ENCODE measurements at places on chromosomes 7 and 10.

DNA sequence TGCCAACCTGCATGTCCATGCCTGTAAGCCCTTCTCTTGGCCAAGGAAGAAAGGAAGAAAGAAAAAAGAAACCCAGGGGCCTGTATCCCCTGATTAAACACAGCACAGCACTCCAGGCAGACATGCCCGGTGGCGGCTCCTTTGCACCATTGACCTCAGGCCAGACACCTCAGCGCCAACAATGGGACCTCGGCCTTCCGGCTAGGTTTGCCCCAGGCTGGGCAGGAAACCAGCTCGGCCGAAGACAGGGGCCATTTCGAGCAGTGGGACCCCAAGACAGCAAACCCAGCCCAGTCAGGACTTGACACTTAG, 2.8 kb downstream of the HOXA10 start:
- no peak for DNase-seq

GRCh38 chr10:69738858-69739435, 62.8 kb upstream of the COL13A1 start:
- DNase-seq, result no peak

GRCh38 chr7:9863545-9863944, 1110.1 kb upstream of the PHF14 start:
- DNase-seq, result peak; percentile 16

- DNase-seq, result peak; percentile 47
These were observed 679 bp downstream of the ARF5 start for GRCh38 chr7:127588697-127589482.

GRCh38 chr10:3330663-3331062, 158.1 kb upstream of the PITRM1 start:
- DNase-seq, result no peak

GRCh38 chr7:39605087-39605486, 18.3 kb upstream of the RALA start:
- DNase-seq, result no peak

DNA sequence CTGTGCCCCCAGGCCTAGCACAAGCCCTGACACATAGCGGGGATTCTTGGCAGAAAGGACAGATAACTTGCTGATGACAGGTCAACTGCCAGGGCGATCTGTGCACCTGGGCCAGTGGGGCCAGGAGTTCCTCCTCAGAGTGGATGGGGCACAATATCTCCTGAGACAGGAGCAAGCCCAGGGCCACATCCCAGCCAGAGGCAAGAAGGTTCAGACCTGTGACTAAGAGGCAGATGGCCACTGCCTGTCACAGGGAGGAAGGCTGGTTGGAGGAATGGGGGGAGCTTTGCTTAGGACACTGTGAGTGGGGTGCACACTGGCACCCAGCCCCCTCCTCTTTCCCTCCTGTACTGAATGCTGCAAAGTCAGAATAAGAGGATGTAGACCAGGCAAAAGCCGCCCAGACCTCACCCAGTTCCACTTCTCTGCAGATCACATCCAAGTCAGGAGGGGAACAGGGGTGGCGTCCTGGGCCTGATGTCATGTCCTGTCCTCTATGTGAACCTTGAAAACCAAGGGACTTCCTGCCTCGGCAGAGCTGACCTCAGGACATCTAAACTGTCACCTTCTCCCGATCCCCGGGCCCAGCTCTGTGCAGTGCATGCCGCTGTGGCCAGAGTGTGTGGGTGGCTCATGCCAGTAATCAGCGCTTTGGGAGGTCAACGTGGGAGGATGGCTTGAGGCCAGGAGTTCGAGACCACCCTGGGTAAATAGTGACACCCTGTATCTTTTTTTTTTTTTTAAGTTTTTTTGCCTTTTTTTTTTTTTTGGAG, 1.3 kb downstream of the GUSB start:
- DNase-seq, result peak; percentile 23

- no peak for DNase-seq
These were observed 220.5 kb upstream of the AOAH start for GRCh38 chr7:36944838-36945237.

GRCh38 chr7:96285579-96285978, 36.3 kb downstream of the SLC25A13 start:
- no peak for DNase-seq

- DNase-seq, result no peak
These were observed 87.4 kb upstream of the KMT2E start for GRCh38 chr7:104926601-104927041.

GRCh38 chr10:77846718-77847311, 79.7 kb downstream of the DLG5 start:
- peak; percentile 68 for DNase-seq

DNA sequence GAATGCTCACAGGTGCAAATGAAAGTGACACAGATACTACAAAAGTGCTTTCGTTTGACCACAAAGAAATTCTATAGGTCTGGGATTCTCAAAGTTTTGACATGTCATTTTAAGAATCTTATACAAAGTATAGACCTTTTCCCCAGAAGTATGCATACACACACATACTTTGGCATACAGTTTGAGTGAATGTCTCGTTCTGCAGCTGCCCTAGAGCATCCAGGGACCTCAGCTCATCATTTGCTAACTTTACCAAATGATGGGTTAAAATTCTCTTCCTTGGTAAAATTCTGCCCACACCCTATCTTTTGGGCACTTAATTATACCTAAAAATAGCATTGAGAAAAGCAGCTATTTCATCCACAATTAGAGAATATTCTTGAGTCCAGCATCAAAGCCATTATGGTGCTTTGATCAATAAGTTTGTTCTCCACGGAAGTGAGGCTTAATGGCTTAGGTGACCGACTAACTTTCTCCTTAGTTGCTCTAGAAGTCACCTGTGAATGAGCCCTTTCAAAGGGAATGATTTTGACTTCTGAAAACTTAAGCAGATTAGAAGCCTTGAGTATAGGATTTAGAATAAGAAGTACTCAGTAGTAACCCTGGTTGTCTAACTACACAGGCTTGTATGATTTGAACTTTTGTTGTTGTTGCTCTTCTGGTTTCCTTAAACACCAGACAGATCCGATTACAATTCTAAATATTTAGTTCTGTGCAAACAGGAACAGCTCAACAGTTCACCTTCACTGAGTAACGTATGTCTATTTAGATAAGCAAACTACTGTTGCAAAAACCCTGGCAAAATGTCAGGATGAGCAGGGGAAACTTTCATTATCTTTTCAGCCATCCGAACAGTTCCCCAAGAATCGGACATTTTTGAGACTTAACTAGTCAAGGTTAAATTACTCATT, 70.6 kb downstream of the CNNM2 start:
- no peak for DNase-seq

DNA sequence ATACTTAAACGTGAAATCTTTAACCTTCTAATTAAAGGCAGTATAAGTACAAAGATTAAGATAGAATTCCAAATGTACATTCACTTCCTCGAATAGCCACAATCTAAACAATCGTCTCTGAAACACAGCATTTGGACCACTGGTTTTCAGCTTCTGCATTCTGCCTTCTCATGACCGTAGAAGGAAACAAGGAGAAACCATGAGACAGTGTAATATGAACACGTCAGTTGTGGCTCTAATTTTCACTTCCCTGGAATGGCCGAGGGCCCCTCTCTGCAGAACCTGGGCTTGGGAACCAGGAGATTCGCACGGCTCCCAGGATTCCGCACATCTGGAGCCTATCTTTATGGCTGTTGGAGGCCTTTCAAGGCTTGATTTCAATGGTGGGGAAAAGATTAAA, 189.3 kb downstream of the KLF6 start:
- no peak for DNase-seq

DNA sequence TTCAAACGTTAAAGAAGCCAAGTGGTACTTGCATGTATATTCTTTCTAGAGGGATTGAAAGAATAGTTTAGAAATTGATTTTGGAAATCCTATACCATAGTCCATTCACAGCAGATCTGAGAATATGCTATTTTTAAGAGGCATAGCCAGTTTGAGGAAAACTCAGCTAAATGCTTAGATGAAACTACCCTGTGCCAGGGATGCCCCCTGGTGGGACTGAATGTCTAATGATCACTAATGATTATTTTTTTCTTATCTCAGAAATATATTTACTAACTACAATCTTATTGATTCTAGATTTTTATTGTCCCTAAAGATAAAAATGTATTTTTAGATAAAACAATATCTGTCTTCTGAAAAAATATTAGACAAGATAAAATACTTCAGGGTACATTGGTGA, 844.9 kb upstream of the PHF14 start:
- DNase-seq, result no peak

- no peak for DNase-seq
These were observed 18.0 kb upstream of the ARID5B start for GRCh38 chr10:61883371-61884025.

DNA sequence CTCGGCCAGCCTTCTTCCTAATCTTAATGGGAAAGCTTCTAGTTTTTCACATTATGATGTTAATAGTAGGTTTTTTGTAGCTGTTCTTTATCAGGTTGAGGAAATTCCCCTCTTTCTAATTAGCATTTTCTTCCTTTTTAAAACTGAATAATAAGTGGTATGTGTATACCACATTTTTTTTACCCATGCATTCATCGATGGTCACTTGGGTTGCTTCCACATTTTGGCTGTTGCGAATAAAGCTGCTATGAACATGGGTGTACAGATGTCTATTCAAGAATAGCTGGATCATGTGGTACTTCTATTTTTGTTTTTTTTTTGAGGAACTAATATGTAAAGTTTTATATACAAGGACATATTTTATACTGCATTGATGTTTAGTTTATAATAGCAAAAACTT, 44.3 kb downstream of the NRF1 start:
- DNase-seq, result no peak

DNA sequence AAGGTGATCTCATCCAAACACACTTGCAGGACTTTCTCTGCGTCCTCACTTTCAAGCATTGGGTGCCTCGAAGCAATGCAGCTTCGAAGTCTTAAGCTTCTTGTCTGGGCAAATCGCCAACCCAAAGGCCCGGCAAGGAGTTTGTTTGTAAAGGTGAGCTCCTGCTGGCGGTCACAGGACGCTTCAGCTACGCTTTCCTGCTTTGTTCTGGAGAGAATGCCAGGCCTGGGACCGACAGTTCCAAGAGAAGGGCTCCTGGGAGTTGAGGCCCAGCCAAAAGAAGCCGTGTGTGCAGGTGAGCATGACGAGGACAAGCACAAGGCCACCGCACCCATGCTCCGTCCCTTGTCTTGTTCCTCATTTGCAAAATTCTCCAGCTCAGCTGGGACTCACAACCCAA, 106.6 kb upstream of the DOCK1 start:
- no peak for DNase-seq

DNA sequence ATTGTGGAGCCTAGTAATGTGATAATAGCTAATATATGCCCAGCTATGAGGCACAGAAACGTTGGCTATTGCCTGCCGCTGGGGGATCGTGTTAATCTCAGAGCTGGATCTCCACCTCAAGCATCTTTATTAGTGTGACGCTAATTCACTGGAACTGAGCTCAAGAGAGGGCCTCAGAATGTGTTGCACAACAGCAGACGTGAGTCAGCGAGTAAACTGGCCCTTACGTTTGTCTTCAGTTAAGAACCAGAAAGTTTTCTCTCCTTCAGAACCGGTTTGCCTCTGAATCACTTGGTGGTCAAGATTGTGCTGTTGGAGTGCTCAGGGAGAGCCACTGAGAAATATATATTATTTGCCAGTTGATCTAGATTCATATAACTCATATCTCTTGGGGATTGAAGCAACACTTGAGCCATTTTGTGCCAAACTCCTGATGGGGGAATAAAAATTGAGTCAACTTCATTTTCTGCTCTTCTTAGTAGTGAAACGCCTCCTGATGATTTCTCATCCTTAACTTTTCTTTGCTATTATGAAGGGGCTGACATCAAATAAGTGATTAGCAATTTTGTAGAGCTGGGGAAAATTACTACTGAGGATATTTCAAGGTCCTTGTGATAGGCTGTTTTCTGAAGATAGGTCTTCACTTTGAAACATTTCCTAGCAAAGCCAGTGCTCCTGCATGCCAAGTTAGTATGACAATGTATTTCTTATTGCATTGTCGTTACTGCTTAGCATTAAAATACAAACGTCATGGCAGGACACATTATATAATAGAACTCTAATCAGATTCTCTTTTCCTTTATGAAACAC, 22.3 kb downstream of the BZW2 start:
- DNase-seq, result no peak

DNA sequence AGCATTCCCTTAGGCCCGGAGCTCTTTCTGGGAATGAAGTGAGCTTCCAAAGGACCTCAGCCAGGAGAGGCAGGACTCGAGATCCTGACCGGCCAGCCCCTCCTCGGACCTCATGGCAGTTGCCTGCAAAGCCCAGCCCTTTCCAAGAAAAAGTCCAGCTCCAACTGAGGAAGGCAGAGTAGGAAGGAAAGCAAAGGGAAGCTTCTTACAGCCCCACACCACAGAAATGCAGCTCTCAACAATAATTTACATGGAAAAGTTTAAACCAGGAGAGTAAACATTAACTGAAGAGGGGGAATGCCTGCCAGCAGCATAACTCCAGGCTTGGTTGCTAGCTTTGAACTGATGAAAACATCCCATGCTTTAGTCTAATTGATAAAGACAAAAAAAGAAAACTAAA, 153.9 kb upstream of the PFKP start:
- no peak for DNase-seq

- DNase-seq, result no peak
These were observed 7.1 kb downstream of the BAG3 start for GRCh38 chr10:119658274-119658673.

GRCh38 chr7:127782075-127782474, 130.1 kb downstream of the SND1 start:
- no peak for DNase-seq

DNA sequence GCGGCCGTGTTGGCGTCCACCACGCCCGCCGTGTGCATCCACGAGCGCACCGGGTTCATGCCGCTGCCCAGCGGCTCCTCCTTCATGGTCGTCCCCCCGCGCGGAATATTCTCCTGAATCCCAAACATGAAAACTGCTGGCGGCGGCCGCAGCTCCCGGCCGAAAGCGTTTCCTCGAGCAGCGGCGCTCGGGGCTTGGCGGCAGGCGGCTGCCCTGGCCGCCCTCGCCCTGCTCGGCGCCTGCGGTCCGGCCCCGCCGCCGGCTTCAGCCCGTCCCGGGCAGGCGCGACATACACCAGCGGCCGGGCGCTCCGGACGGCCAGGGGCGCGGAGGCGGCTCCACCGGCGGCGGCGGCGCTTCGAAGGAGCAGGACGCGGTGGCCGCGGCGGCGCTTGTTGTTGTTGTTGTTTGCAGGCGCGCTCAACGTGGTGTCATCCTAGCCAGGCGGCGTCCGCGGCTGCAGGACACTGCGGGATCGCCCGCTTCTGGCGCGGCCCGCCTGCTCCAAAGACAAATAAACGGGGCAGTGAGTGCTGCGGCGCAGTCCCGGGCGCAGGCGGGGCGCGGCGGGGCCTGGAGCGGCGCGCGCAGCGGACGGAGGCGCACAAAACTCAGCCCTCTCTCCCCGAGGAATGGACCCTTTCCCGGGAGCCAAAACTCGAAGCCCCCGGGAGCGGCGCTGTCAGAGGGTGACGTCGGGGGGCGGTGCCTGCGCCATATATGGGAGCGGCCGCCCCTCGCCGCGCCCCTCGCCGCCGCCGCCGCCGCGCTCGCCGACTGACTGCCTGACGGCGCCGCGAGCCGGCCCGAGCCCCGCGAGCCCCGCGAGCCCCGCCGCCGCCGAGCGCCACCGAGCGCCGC, at the start of gene EBF3:
TSS of gene EBF3 (minus strand) at position 634 of the 861 bp plus-strand sequence. CDS start at position 128, 506 bp downstream.
- peak; percentile 64 for DNase-seq

GRCh38 chr10:22849077-22849805, 78.6 kb upstream of the ARMC3 start:
- peak; percentile 13 for DNase-seq

Data from right lung (tissue), 10 donors.